ENCODE measurements at places on chromosomes 4 and X. TPM values are rescaled to one million over a fixed set of nuclear protein-coding genes. Genes with fewer than 3 reads are reported as not detected.
A peak's percentile ranks its signal among the peaks of the same experiment; 100 is the strongest.

HELT gene
- not detected for total RNA-seq

CCDC110 gene
- 2.2 TPM for total RNA-seq

DNA sequence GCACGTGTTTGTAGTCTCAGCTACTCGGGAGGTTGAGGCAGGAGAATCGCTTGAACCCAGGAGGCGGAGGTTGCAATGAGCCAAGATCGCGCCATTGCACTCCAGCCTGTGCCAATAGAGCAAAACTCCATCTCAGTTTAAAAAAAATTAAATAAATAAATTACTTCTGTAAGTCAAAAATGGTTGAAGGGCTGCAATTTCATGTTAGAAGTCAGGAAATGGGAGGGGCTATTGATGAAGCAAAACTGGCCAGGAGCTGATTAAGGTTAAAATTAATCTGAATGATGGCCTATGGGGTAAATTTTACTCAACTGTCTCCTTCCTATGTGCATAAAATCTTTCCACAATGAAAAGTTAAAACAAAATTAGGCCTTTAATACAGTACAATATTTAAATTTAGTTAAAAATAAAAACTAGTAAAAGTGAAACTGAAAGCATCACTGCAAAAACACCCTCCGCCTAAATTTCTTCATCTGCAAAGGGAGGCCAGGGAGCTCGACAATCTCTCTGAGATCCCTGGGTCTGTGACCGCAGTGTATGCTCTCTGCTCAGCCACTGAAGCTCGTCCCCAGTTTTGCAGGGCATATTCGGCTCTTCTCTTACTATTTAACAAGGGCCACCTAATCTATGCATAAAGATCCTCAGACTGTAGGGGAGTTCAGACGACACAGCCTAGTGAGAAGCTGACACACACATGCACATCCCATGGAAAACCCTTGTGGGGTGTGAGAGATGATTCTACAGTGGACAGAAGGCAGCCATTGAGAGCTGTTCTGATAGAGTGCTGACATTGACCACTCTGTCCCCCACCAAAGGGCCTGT lies 57.2 kb downstream of the IRF2 start:
- no peak for DNase-seq

DNA sequence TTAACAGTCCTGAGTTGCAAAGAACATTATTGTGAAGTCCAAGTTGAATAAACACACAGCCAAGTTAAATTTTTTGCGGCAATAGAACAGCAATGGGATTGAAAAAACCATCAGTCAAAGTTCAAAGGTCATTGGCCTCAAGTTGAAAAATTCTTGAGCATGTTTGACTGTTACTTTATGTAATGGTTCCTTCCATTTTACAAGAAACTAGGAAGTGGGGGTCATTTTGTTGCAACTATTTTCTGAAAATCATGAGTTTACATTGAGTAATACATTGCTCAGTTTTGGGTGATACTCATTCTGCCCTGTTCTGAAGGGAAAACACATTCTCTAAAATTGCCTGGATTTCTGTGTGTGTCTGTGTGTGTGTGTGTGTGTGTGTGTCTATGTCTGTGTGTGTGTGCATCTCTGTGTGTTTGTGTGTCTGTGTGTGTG lies 5.2 kb upstream of the IRF2 start:
- DNase-seq = no peak

LAGE3 gene
- 16.5 TPM for total RNA-seq

DNA sequence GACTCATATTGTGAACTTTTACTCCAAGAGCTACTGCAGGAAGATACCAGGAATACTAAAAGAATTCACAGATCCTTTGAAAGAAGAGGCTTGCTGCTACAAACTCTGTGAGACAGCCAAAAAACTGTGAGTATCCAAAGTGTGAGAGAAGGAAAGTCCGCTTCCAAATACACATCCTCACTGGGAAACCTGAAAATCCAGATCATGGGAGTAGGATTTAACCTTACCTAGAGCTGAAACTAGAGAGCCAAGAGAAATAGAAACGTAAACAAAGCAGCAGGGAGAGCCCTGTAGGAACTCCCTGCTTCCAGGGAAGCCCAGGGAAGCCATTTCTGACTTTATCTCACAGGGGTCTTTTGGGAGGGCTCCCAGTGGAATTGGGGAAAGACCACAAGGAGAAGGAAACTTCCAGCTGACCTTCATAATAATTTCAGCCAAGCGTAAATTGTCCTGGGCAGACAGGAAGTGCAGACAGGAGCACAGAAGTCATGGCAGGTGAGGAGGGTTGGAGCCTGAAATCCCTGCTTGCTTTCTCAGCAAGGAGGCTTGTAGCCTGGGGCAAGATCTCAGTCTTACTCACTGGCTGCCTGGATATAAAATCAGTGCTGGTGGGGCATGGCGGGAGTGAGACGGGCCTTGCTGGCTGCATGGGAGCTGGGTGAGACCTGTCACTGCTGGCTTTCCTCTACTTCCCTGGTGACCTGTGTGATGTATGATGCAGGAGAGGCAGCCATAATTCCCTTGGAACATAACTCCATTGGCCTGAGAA lies 26.2 kb upstream of the NFKB1 start:
- DNase-seq = no peak

DNA sequence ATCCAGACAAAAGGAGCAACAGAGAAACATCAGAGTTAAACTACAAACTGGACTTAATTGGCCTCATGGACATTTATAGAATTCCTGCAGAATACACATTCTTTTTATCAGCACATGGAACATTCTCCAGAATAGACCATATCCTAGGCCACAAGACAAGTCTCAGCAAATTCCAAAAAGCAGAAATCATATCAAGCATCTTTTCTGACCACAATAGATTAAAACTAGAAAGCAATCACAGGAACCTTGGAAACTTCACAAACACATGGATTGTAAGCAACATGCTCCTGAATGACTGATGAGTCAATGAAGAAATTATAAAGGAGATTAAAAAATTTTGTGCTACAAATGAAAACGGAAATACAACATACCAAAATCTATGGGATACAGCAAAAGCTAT lies 526.7 kb downstream of the PCDH7 start:
- no peak for DNase-seq

DNA sequence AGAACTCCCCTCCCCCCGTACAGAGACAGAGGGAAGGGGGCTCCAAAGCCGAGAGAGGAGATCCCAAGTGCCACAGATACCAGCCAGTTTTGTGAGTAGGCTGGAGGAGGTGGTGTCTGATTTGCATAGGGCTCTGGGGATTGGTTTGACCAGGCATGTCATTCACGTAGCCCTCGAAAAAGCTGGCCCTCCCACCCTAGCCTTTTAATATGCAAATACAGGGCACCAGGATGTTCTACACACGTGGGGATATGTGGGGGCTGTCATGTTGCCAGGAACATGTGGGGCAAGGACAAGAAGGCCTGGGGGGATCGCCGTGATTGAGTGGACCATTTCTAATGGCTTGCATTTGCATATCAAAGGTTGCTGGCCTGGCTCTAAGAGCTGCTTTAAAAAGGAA lies 272.9 kb downstream of the PPP1R2C start:
- DNase-seq = no peak

GRCh38 chrX:138638996-138639395 lies 72.5 kb downstream of the FGF13 start:
- DNase-seq = no peak

DNA sequence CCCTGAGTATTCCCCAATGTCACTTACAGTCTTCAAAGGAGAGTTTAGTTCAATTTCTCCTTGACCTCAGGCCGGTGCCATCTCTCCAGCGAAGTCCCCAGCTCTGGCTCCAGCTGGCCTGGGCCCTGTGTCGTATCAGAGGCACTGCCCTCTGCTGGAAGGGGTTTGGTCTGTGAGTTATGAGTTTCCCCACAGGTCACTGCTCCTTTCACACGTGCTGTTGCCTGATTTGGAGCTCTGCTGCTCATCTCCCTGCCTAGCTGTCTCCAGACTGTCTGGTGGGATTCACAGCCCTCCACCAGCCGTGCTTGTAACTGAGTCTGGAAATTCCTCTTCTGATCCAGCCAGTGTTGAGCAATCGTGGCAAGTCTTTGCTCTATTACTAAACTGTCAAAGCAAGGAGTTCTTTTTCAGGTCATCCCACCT lies at the start of gene RAP2C:
Gene RAP2C, minus strand, starts transcription at position 105 of the 426 bp plus-strand sequence. CDS start 2,179 bp downstream, outside the sequence.
- DNase-seq = peak; percentile 87

- no peak for DNase-seq
Observed at GRCh38 chr4:182177166-182177565, 66.0 kb upstream of the TENM3 start.

DNA sequence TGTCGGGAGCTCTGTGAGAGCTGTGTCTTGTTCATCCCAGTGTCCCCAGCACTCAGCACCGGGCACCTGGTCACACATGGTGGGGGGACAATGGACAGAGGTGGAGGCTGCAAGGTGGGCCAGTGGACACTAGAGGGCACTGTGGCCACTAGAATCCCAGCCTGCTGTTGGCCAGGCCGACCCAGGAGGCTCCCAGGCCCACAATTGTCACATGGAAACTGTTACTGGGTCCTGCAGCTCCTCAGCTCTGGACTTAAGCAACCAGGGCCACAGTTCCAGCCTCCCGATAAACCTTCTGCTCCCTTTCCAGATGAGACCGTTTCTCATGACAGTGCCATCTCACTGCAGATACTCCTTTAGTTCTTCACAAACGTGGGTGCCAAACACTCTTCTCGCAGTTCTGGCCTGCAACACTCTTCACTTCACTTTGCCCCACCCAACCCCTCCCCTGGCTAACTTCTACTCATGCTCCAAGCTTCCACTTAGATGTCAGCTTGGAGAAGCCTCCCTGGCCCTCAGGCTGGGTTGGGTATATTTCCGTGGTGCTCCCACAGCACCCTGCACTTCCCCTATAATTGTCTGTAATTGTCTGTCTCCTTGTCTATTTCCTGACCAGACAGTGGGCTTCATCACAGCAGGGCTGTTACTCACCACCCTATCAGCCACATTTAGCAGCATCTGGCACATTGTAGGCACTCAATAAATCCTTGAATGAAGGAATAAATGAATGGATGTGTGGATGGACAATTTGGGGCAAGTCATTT lies 3.5 kb upstream of the IQSEC2 start:
- no peak for DNase-seq

- DNase-seq = peak; percentile 94
Observed at GRCh38 chr4:48360285-48361011, 19.1 kb downstream of the SLAIN2 start.

- DNase-seq = no peak
Observed at GRCh38 chr4:2186133-2186864, 55.6 kb downstream of the HAUS3 start.

GRCh38 chrX:17547658-17548057 lies 172.7 kb downstream of the NHS start:
- DNase-seq = no peak
